ENCODE measurements at places on chromosomes 6 and 20.

- DNase-seq, result no peak
Observed at GRCh38 chr20:61846741-61847419, 218.8 kb downstream of the TAF4 start.

- no peak for DNase-seq
Observed at GRCh38 chr6:85404564-85405174, 45.2 kb upstream of the NT5E start.

DNA sequence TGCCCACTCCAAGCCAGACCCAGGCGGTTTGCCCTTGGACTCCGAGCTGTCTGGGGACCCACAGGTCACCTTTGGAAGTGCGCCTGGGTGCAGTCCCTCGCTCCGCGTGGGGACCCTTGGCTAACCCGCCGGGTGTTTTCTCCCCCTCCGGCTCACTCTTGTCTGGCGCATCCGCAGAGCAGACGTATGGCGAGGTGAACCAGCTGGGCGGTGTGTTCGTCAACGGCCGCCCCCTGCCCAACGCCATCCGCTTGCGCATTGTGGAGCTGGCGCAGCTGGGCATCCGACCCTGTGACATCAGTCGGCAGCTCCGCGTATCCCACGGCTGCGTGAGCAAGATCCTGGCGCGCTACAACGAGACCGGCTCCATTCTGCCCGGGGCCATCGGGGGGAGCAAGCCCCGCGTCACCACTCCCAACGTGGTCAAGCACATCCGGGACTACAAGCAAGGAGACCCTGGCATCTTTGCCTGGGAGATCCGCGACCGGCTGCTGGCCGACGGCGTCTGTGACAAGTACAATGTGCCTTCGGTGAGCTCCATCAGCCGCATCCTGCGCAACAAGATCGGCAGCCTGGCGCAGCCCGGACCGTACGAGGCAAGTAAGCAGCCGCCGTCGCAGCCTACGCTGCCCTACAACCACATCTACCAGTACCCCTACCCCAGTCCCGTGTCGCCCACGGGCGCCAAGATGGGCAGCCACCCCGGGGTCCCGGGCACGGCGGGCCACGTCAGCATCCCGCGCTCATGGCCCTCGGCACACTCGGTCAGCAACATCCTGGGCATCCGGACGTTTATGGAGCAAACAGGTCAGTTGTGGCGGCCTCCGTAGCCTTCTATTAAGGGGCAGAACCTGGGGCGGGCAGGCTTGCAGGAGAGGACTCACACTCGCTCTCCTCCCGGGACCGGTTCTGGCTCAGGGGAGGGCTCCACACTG is 1.1 kb downstream of the PAX1 start:
- no peak for DNase-seq

DNA sequence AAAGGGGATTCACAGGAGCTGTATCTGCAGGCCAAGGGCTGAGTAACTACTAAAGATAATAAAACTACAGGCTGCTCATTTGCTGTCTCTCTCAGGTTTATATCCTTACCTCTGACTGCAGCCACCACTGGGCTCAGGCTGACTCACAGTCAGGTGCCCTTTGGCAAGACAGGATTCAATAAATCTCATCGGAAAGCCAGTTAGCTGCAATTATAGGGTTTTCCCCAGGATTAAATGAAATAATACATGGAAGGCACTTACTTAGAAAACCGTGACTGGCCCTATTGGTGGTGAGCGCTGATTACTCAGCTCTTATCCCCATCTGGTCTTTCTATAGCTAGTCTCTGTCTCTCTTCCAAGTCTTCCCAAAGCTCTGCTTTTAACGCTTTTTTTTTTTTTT is 26.4 kb downstream of the RMND1 start:
- no peak for DNase-seq

DNA sequence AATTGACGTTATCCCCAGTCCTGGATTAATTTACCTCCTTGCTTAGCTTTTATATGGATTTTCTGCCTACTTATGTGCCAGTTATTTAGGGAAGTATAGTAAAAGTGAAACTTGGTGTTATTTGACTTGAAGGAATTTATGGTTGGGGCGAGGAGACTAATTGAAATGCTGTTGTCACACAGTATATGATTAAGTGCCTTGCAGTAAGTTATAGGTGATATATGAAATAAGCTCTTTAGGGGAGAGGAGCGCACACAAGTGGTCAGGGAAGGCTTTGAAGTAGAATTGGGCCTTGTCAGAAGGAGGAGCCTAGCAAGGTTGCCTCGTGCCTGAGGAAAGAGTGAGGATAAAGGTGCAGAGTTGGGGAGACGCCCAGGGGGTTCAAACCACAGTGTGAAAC is 20.5 kb downstream of the NCOA7 start:
- no peak for DNase-seq
